ENCODE measurements at places on chromosomes 7 and 10. TPM values are rescaled to one million over a fixed set of nuclear protein-coding genes. Genes with fewer than 3 reads are reported as not detected.
A peak's percentile ranks its signal among the peaks of the same experiment; 100 is the strongest.

- no peak for DNase-seq
- no peak overlapping the region for H3K4me3 ChIP-seq
- no peak overlapping the region for H3K27ac ChIP-seq
- H3K27me3 ChIP-seq = no peaks in the 10 kb centered on the region
- H3K36me3 ChIP-seq = no peaks in the 10 kb centered on the region
Observed at GRCh38 chr7:141076377-141076776, 2.5 kb downstream of the TMEM178B start.

DNA sequence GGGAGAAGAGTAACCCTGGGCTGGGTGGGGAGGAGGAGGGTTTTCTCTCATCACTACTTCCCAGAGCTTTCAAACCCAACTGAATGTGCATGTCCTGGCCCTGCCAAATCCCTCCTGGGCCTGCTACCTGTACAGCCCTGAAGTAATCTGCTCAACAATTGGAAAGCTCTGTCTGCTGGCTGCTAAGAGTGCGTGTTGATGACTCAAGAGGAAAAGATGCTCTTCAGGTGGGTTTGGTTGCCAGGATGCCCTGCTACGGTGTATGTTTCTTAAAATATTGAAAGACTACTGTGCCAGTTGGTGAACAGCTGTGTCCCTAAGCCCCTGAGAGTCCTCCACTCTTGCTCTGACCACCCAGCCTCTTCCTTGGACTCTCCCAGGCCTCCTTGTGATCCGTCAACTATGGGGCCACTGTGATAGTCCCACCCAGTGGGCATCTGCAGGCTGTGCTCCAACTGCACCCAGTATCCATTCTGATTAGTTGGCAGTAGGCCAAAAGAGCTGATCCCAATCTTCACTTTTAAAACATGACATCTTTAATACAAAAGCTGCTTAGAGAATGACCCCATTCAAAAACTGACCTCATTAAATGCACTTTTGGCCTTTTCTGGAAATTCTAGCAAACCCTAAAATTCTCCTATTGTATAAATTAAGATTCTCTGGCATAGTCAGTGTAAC lies 85.6 kb downstream of the AOAH start:
- no peak overlapping the region for H3K27ac ChIP-seq
- H3K27me3 ChIP-seq = no peaks in the 10 kb centered on the region
- no peak for DNase-seq
- no peak overlapping the region for H3K4me3 ChIP-seq
- H3K4me1 ChIP-seq = no peaks in the 10 kb centered on the region

GRCh38 chr7:47170516-47170915 lies 411.4 kb downstream of the TNS3 start:
- no peaks in the 10 kb centered on the region for H3K36me3 ChIP-seq
- H3K4me1 ChIP-seq = no peaks in the 10 kb centered on the region
- H3K4me3 ChIP-seq = no peak overlapping the region
- no peak for DNase-seq

- H3K36me3 ChIP-seq = no peaks in the 10 kb centered on the region
- H3K4me1 ChIP-seq = no peaks in the 10 kb centered on the region
- no peak for DNase-seq
- H3K27ac ChIP-seq = no peak overlapping the region
Observed at GRCh38 chr7:139749545-139749944, 28.3 kb downstream of the HIPK2 start.

DNA sequence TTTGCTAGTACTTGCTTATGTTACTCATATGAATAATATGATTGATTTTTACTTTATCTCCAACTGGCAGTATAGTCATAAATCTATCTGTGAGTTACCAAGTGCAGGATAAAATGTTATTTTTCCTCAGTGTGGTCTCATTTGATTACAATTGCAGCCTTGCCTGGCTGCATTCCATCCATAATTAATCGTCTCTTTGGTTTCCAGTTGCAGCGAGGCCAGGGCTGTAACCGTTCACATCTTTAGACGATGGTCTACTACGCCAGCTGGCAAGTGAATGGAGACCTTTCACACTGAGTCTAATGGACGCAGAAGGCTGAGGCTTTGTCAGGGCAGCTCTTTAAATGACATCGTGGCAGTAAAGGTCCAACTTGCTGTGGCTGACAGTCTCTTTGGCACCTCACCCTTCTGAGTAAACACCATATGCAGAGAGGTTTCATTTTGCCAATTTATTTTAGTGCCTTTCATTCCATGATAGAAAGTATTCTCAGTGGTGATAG lies 84.0 kb downstream of the ARL4A start:
- H3K4me3 ChIP-seq = no peak overlapping the region
- DNase-seq = no peak
- 0 out of 2 replicates have a peak, but pooled peaks cover 3% of the 10 kb centered on the region for H3K4me1 ChIP-seq
- no peaks in the 10 kb centered on the region for H3K27me3 ChIP-seq
- H3K27ac ChIP-seq = no peak overlapping the region
- no peaks in the 10 kb centered on the region for H3K36me3 ChIP-seq

- no peaks in the 10 kb centered on the region for H3K36me3 ChIP-seq
- no peaks in the 10 kb centered on the region for H3K27me3 ChIP-seq
- H3K4me1 ChIP-seq = peaks cover 6% of the 10 kb centered on the region
- H3K27ac ChIP-seq = no peak overlapping the region
- H3K4me3 ChIP-seq = no peak overlapping the region
- DNase-seq = no peak
Observed at GRCh38 chr7:66747385-66747784, 6.9 kb downstream of the RABGEF1 start.

- no peak overlapping the region for H3K4me3 ChIP-seq
- H3K27me3 ChIP-seq = no peaks in the 10 kb centered on the region
- H3K27ac ChIP-seq = peak overlapping the region; percentile 70
- no peak for DNase-seq
Observed at GRCh38 chr10:52318136-52318701, 4.1 kb downstream of the DKK1 start.

DNA sequence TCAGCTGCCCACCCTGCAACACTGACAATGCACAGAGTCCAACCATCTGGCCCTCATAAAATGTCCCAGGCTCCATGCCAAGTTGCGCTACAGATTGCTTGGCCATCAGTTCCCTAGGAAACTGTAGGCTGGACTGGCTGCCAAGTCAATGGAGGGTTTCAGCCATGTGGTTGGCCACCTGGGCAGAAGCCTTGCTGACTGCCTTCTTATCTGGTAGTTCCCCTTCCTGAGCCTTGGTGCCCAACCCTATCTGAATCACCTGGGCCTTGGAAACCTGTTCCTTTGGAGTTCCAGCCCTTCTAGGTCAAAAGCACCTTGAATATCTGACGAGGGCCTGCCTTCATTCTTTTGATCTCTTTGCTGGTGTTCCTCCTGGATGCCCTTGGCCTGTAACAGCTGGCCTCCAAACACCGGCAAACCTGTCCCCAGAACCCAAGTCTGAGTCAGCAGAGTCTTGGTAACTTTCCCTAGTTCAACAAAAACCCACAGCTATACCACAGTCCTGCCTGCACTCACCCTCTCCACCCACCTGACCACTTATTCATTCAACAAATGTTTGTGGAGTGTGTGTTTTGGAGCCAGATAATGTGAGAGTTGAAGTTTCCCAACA lies 37.4 kb upstream of the KDM7A start:
- no peak overlapping the region for H3K27ac ChIP-seq
- no peaks in the 10 kb centered on the region for H3K27me3 ChIP-seq
- H3K36me3 ChIP-seq = no peaks in the 10 kb centered on the region
- no peak overlapping the region for H3K4me3 ChIP-seq
- no peak for DNase-seq

SFTPA1 gene
- total RNA-seq = not detected
